Glutamatergic neuron (in vitro differentiated cells): ENCODE measurements at places on chromosomes 7 and 10.
A peak's percentile ranks its signal among the peaks of the same experiment; 100 is the strongest.

- no peak for DNase-seq
Measured at GRCh38 chr10:70607936-70608335, 5.4 kb upstream of the PRF1 start.

DNA sequence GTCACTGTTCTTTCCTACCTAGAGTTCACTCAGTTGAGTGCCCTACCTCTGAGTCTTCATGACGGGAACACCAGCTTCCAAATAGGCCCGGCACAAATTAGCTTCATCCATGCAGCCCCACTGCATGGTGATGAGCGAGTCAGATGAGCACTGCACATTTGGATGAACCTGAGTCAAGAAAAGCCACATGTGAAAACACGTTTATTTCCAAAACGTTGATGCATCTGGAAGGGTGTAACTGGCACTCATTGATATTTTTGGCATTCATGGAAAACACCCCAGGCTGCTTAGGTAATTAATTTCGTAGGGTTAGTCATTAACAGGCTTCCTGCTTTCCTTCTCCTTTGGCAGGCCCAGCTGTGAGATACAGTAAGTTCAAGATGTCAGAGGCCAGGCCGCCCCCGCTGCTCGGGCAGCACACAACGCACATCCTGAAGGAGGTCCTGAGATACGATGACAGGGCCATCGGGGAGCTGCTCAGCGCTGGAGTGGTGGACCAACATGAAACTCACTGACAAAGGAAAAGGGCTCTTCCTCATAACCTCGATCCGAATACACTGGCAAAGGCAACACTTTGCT, 725.2 kb downstream of the SUGCT start:
- no peak for DNase-seq

DNA sequence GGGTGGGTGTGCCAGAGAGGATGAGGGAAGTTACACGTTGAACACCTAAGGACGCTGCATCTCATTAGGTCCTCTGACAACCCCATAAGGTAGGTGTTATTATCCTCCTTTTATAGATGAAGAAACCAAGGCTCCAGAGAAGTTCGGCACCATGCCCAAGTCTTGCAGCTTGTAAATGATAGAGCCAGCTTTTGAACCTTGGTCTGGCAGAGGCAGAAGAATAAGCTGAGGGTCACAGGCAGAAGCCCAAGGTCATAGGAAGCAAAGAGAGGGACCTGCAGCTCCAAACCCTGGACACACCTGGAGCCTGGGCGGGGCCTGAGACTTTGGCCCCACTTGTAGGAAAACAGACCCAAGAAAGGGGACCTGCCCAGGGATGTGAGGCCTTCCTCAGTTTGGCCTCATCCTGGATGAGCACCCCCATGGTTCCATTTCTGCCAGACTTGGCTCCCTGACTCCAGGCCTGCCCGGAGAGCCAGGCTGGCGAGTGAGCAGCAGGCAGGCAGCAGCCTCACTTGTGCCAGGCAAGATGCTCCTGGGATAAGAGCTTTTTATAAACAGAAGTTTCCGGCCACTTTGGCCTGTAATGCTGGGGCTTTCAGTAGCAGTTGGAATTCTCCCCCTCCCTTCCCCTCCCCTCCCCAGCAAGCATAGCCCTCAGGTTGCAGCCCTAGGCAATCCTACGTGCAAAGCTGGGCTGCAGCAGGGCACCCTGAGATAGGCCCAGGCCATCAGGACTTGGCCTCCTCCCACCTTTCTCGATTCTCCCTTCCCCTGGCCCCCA, 2.4 kb downstream of the KCNH2 start:
- DNase-seq, result no peak

- no peak for DNase-seq
Measured at GRCh38 chr7:32564542-32564941, 69.3 kb downstream of the AVL9 start.

DNA sequence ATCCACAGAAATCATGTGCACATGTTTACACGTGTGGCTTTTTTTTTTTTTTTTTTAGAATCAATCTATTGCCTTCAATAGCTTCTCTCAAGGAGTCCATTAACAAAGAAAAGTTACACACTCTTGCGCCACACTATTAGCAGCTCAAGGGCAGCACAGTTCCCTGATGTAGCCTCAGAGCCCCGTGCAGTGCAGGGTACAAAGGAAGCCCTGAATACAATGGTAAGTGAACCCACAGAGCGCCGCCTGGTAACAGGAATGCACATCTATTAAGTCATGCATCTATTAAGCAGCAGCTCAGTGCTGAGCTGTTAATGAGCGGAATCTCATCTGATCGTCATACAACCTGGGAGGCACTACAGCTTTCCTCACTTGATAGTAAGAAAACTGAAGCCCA, 113.7 kb upstream of the PDLIM1 start:
- no peak for DNase-seq

GRCh38 chr10:62924344-62924748, 108.2 kb upstream of the EGR2 start:
- DNase-seq, result no peak

- DNase-seq, result no peak
Measured at GRCh38 chr7:143288836-143289235, 685 bp downstream of the CASP2 start.

- DNase-seq, result no peak
Measured at GRCh38 chr10:79342295-79342761, 4.9 kb upstream of the PPIF start.

DNA sequence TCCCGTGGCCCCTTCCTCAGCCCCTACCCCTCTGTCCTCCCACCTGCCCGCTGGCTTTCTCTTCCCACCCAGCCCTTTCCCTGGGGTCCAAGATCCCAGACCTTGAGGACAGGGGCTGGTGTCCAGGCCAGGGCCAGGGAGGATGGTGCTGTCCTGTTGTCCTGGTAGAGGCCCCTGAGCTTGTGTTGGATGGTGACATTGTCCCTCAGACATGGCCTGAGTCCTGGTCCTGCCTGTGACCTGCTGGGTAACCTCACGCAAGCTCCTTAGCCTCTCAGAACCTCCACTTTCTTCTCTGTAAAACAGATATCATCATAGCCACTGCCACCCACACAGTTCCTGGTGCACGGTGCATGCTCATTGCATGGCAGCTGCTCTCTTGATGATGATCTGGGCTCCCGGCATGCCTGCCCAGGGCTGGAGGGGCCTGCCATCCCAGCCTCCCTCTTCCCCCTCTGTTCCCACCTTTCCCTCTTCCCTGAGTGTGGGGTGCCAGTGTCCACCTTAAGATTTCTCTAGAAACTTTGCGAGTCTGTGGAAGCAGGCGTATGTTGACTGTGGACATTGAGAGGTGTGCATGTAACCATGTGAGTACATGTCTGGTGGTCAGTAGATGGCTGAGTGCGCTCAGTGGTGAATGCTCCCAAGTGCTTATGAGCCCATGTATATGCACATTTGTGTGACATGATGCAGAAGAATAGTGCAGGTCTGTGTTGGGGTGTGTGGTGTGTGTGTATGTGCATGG, 60.4 kb downstream of the NEURL1 start:
- no peak for DNase-seq

GRCh38 chr10:80163741-80164341, 31.3 kb downstream of the PLAC9 start:
- DNase-seq, result no peak

GRCh38 chr10:80927419-80928078, 389.8 kb downstream of the SH2D4B start:
- DNase-seq, result no peak

DNA sequence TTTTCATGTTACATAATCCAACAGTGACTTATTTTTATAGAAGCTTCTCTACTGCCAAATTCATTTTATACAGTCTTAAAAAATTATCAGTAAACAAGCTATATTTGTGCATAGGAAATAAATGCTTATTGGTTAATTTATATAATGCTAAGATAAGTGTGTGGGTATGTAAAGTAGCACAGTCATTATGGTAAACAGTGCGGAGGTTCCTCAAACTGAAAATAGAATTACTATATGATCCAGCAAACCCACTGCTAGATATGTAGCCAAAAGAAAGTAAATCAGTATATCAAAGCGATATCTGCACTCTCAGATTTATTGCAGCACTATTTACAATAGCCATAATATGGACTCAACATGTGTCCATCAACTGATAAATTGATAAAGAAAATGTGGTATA, 71.1 kb downstream of the ATRNL1 start:
- no peak for DNase-seq

- no peak for DNase-seq
Measured at GRCh38 chr10:29949411-29950011, 109.9 kb downstream of the JCAD start.

GRCh38 chr7:133850497-133851280, 276.5 kb upstream of the LRGUK start:
- no peak for DNase-seq

GRCh38 chr10:123016228-123016627, 7.4 kb downstream of the ACADSB start:
- DNase-seq, result no peak

DNA sequence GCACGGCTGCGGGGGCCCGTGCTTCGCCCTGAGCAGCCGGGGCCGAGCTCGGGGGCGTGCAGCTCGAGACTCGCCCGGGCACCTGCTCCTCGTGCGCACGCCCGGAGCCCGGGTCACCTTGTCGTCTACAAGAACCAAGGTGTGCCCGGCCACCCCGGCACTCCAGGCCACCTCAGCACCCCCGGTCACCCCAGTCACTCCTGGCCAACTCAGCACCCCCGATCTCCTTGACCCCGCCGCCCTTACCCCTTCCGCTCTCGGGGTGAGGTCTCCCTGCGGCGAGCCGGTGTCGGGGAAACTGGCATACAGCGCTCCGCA, 268 bp upstream of the IGFBP3 start:
- no peak for DNase-seq

DNA sequence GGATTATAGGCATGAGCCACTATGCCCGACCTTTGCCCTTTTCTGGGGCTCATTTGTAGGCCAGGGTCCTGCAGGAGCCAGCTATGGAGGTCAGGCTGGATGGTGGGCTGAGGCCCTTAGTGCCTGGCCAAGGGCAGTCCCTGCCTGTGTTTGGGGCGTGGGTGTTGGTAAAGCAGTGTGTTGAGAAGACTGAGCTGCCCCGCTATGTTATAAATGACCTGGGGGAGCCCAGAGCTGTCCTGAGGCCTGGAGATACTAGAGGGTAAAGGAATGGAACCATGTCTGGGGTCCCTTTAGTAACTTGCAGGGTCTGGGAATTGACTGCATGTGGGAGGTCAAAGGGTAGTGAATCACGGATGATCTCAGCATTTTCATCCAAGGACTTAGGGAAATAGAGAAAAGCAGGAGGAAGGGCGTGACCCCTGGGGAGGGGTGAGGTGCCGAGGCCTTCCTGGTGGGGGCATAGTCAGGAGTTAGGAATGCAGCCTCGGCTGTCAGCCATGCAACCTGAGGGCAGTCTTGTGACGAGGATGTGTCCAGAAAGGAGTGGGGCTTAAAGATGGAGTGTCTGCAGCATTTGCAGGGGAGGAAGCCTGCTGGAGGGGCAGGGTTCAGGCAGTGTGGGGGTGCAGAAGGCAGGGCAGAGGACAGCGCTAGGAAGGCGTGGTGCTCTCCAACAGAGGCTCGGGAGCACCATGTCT, 31.5 kb downstream of the TMEM248 start:
- DNase-seq, result no peak

DNA sequence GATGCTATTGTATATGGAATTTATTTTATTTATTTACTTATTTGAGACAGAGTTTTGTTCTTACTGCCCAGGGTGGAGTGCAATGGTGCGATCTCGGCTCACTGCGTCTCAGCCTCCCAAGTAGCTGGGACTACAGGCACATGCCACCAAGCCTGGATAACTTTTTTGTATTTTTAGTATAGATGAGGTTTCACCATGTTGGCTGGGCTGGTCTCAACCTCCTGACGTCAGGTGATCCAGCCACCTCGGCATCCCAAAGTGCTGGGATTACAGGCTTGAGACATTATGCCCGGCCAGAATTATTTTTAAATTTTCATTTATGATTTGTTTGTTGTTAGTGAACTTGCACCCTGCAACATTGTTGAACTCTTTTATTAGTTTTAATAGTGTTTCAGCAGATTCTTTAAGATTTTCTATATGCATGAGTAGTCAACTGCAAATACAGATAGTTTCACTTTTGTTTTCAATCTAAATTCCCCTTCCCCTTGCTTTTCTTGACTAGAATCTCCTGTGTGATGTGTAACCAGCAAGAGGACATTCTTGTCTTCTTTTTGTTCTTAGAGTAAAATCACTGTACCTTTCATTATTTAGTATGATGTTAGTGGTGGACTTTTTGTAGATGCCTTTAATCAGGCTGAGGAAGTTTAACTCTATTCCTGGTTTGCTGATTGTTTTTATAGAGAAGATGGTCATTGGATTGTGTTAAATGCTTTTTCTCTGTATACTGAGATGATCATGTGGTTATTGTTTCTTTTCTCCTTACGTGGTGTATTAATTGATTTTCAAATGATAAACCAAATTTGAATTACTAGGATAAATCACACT, 27.8 kb downstream of the ZNF33A start:
- DNase-seq, result no peak

- DNase-seq, result no peak
Measured at GRCh38 chr7:148944935-148945934, 61.1 kb upstream of the EZH2 start.

DNA sequence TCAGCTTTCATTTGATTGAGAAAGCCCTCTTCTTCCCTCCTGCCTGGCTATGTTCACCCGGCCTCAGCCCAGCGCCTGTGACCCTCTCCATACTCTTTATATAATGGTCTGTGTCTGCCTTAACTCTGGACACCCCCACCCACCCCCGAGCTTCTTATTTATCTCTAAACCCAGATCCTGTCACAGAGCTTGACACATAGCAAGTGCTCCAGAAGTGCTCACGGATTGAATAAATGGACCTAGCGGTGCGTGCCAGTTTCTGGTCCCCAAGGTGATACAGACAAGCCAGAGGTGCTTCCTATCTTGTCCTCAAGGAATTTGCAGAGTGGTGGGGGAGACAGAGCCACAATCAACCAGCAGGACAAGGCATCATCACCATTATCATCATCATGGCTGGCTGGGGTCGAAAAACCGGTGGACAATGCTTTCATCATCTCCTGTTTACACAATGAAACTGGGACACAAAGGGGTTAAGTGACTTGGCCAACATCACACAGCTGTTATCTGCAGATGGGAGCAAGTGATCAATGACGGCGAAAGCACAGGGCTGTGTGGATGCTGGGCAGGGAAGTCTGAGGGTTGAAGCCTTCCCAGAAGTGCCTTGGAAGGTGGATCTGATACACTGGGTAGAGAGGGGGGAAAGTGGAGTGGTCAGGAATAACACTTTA, 2.2 kb upstream of the LOXL4 start:
- no peak for DNase-seq

- no peak for DNase-seq
Measured at GRCh38 chr7:10239695-10240345, 733.9 kb upstream of the PHF14 start.

- DNase-seq, result peak; percentile 42
Measured at GRCh38 chr10:133230044-133230361, at the start of gene UTF1. Gene UTF1, plus strand, starts transcription at chr10:133230217. Its CDS starts 72 bp downstream, at chr10:133230289.

GRCh38 chr10:109838592-109839244, 84.6 kb downstream of the XPNPEP1 start:
- no peak for DNase-seq

- DNase-seq, result no peak
Measured at GRCh38 chr10:130932326-130933007, 379.1 kb downstream of the TCERG1L start.

DNA sequence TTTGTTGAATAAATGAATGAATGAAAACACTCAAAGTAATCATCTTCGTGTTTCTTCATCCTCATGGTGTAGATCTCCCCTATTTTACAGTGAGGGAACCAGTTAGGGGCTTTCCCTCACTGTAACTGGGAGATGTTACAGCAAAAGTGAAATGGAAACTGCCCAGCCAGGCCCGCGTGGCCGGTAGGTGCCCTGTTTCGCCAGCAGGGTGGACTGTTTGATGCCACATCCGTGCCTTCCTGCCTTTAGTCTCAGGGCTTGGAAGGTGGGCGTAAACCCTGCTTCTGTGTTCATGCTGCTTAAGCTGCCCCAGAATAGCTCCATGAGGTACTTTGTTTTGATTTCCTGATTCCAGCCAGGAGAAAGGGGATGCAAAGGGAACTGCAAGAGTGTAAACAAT, 268.8 kb downstream of the PLXNA4 start:
- DNase-seq, result no peak

- peak; percentile 30 for DNase-seq
Measured at GRCh38 chr7:74612015-74612829, 45.3 kb upstream of the GTF2I start.
